ENCODE measurements at places on chromosomes 13 and 19.

- no peak for DNase-seq
Observed at GRCh38 chr13:42356184-42356575, 84.2 kb downstream of the AKAP11 start.

- DNase-seq: no peak
Observed at GRCh38 chr13:33487575-33488243, 202.2 kb upstream of the STARD13 start.

- DNase-seq: no peak
Observed at GRCh38 chr13:65378943-65379519, 1851.1 kb downstream of the PCDH9 start.

GRCh38 chr19:40277356-40278059, 7.6 kb downstream of the AKT2 start:
- no peak for DNase-seq

GRCh38 chr19:6164906-6165531, 29.6 kb downstream of the ACSBG2 start:
- DNase-seq: no peak

All from right hindlimb (tissue), 1 donor.